KBM-7 (cell line): ENCODE measurements at places on chromosomes 11 and 22.

- DNase-seq = no peak
Measured at GRCh38 chr11:128174465-128175291, 412.7 kb downstream of the ETS1 start.

DNA sequence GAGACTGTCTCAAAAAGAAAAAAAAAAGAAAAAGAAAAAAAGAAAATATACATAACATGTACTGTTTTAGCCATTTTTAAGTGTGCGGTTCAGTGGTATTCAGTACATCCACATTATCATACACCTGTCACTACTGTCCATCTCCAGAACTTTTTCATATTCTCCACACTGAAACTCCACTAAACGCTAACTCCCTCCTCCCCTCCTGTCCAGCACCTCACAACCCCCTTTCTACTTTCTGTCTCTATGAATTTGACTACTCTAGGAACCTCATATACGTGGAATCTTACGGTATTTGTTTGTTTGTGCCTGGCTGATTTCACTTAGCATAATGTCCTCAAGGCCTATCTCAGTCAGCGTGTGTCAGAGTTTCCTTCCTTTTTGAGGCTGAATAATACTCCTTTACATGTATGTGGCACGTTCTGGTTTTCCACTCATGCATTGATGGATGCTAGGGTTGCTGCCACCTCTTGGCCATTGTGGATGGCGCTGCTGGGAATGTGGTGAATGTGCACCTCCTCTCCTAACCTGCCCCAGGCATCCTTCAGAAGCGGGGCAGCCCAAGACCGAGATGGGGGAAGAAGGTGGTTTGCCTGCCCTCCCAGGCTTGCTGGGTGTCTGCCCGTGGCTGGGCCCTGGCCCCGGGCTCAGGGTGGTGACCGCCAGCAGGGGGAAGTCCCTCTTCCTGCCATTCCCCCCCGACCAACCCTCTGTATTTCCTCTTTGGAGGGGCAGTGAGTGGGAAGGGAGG is 60.5 kb downstream of the BCR start:
- DNase-seq = peak; percentile 59

DNA sequence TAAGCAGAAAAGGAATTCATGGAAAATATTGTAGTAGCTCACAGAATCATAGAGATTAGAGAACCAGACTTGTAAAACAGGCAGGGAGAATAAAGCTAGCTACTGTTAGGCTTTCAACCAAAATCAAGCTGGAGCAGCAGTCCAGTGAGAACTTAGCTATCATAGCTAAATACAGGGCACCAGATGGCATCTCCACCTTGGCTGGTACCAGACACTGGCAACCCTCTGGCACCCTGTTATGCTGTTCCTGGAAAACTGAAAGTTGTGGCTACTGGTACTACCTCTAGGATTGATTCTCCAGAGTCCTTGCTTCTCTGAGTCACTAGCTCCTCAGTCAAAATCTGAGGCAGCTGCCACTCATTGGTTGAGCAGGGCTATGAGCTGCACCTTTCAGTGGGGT is 6.0 kb upstream of the DRD2 start:
- no peak for DNase-seq

DNA sequence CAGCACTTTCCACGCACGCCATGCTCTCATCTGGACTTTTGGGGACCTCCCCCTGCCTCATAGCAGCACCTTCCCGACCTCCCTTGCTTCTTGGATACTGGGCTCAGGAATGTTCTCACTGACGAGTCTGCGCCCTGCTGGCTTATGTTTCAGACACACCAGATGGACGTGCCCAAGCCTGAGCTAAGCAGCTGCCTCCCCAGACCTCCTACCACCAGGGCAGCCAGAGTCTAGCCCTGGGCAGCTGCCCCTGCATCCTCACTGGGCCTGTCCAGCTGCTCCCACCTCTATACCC is 13.2 kb upstream of the RGL4 start:
- DNase-seq = no peak

- DNase-seq = no peak
Measured at GRCh38 chr11:13091373-13091772, 82.3 kb downstream of the RASSF10 start.
